Activated CD4-positive, alpha-beta T cell treated with anti-CD3 and anti-CD28 coated beads, Interleukin-2, amount 10 ng/mL, durations not matched to agents 7 days and 5 days (primary cell): ENCODE measurements at places on chromosomes 13 and 19. TPM values are rescaled to one million over a fixed set of nuclear protein-coding genes. Genes with fewer than 3 reads are reported as not detected.

The ERICH4 gene
- not detected for total RNA-seq

The SHISA7 gene
- not detected for total RNA-seq

- peak overlapping the region; percentile 50 for H3K27ac ChIP-seq
- no peak overlapping the region for H3K4me3 ChIP-seq
- no peak for DNase-seq
Measured at GRCh38 chr19:48372904-48373303, 8.7 kb downstream of the SYNGR4 start.

DNA sequence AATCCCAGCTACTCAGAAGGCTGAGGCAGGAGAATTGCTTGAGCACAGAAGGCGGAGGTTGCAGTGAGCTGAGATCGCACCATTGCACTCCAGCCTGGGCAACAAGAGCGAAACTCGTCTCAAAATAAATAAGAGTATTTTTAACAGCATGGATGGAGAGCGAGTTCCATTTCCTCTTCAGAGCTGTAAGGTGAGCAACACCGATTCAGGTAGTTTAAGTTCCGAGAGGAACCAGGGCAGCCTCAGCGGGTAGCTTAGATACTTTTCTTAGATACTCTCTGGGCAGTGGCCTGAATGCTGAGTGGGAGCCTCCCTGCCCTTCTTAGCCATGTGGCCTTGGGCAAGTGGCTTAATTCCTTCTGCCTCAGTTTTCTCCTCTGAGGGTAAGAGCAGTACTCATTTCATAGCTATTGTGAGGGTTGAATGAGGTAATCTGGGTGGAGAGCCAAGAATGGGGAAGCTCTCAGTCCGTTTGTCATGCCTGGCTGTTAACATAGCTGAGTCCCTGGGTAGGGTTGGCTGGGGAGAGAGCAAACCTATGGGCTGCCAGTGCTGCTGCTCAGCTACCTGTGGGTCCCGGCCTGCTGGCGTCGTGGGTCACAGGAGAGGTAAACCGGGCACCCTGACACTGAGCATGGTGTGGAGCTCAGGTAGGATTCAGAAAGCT lies 4.1 kb downstream of the ATP11A start:
- H3K4me1 ChIP-seq, result peaks cover 44% of the 10 kb centered on the region
- H3K27me3 ChIP-seq, result no peaks in the 10 kb centered on the region
- no peak overlapping the region for H3K4me3 ChIP-seq
- H3K27ac ChIP-seq, result no peak overlapping the region
- DNase-seq, result no peak
- peaks cover 1% of the 10 kb centered on the region for H3K36me3 ChIP-seq

DNA sequence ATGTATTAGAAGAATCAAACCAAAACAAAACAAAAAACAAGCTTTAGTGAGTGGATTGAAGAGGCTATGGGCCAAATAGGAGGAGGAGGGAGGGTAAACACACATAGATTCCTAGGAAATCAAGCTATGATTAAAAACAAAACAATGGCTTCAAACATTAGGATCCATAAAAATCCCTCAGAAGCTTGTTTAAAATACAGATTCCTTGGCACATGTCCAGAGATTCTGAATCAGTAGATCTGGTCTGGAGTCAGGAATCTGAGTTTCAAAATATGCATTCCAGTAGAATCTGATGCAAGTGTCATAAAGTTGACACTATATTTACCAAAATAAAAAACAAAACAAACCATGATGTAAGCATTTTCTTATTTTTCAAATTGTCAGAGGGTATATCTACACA lies 692.8 kb upstream of the SGCG start:
- H3K36me3 ChIP-seq, result no peaks in the 10 kb centered on the region
- no peaks in the 10 kb centered on the region for H3K4me1 ChIP-seq
- no peak for DNase-seq
- H3K4me3 ChIP-seq, result no peak overlapping the region
- no peak overlapping the region for H3K27ac ChIP-seq

GRCh38 chr13:73450583-73450982 lies 391.8 kb downstream of the KLF5 start:
- H3K27ac ChIP-seq, result no peak overlapping the region
- no peaks in the 10 kb centered on the region for H3K4me1 ChIP-seq
- no peak for DNase-seq
- no peaks in the 10 kb centered on the region for H3K27me3 ChIP-seq

GRCh38 chr13:73967397-73968165 lies 166.6 kb downstream of the KLF12 start:
- no peak overlapping the region for H3K4me3 ChIP-seq
- no peak for DNase-seq
- no peaks in the 10 kb centered on the region for H3K27me3 ChIP-seq
- H3K4me1 ChIP-seq, result peaks cover 7% of the 10 kb centered on the region
- peaks cover 19% of the 10 kb centered on the region for H3K36me3 ChIP-seq

- H3K36me3 ChIP-seq, result peaks cover 7% of the 10 kb centered on the region
- H3K4me1 ChIP-seq, result peaks cover 39% of the 10 kb centered on the region
- peak; percentile 35 for DNase-seq
- H3K27ac ChIP-seq, result peak overlapping the region; percentile 83
- peak overlapping the region; percentile 73 for H3K4me3 ChIP-seq
Measured at GRCh38 chr19:49851456-49852259, 699 bp downstream of the PTOV1 start.

DNA sequence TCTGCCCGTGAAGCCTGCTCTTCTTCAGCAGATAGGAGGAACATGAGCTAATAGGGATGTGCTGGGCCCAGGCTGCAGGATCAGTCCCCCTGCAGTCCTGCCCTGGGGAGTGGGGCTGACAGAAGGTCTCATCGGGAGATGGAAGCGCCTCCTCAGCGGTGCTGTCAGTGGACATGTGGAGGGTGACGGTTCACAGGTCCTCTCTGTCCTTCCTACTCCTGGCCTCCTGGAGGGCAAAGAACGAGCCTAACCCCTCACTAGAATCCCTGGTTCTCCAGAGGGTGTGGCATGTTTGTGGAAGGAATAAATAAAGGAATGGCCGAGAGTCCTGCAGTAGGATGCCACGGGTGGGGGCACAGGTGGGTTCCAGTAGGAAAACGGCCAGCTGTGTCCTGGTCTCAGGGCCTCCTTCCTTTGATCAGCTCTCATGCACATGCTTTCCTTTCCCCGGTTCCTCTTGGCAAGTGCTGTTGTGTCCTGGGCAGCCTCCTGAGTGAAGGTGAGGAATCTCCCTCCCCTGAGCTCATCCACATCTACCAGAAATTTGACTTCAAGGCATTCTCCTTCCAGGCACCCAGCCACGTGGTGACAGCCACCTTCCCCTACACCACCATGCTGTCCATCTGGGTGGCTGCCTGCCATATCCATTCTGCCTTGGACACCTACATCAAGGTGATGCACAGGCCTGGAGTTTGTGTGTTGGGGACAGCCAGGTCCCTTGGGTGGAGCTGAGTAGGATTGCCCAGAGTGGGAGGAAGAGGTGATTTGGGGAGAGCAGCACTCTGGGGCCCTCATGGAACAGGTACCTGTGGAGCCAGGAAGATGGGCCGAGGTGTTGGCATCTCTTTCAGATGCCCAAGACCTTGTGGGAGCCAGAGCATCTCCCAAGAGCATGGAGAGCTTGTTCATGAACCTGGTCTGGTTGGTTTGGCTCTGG lies 28.6 kb upstream of the ZNF492 start:
- no peaks in the 10 kb centered on the region for H3K27me3 ChIP-seq
- no peaks in the 10 kb centered on the region for H3K4me1 ChIP-seq
- no peak for DNase-seq
- H3K27ac ChIP-seq, result no peak overlapping the region

DNA sequence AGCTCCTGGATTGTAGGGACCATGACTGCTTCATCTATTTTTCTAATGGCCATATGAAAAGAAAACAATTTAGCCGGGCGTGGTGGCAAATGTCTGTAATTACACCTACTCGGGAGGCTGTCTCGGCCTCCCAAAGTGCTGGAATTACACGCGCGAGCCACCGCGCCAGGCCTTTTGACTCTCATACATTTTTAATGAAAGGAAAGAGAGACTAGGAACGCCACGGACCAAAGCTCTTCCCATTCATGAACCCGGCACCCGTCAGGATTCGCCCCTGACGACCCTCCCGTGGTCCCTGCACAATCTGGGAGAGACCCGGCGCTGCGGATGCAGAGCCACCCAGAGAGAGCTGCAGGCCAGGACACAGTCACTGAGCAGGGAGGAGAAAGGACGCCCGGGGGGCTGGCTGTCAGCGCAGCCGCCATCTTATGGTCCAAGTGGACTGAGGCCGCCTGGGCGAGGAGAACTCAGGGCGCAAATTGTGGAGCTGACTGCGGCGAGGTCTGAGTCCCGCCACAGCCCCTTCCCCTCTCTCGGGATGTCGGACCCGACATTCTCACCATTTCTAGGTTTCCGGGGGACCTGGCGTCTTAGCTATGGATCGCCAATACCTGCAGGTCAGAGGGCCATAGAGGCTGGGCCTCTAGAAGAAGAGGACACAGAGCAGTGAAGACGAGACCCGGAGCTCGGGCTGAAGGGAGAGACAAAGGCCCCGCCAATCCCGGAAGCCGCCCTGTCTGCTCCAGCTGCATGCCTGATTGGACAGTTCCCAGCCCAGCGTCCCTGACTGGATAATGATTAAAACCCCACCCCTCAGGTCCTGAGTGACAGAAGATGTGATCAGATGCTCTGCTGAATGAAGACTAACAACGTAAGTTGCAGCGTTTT lies at the start of gene ZNF681:
Gene ZNF681 (minus strand): TSS at position 705 of the 888 bp plus-strand sequence. CDS start 142 bp downstream, at position 563.
- peak within 1 kb of the TSS; percentile 97 for H3K27ac ChIP-seq
- H3K4me3 ChIP-seq, result peak within 1 kb of the TSS; percentile 94
- H3K4me1 ChIP-seq, result peaks cover 30% of the 10 kb centered on the region

GRCh38 chr19:55651236-55651635 lies 3.2 kb downstream of the CCDC106 start:
- no peaks in the 10 kb centered on the region for H3K27me3 ChIP-seq
- peaks cover 38% of the 10 kb centered on the region for H3K4me1 ChIP-seq
- peaks cover 23% of the 10 kb centered on the region for H3K36me3 ChIP-seq
- H3K4me3 ChIP-seq, result peak overlapping the region; percentile 22
- DNase-seq, result no peak
- H3K27ac ChIP-seq, result no peak overlapping the region

The UHRF1 gene
- total RNA-seq, result 130 TPM

- H3K36me3 ChIP-seq, result no peaks in the 10 kb centered on the region
- no peak overlapping the region for H3K27ac ChIP-seq
- H3K4me1 ChIP-seq, result peaks cover 5% of the 10 kb centered on the region
- peaks cover 9% of the 10 kb centered on the region for H3K27me3 ChIP-seq
- H3K4me3 ChIP-seq, result no peak overlapping the region
Measured at GRCh38 chr13:28049215-28049614, 51.2 kb downstream of the FLT3 start.

- H3K27ac ChIP-seq, result no peak overlapping the region
- H3K4me1 ChIP-seq, result peaks cover 4% of the 10 kb centered on the region
- H3K36me3 ChIP-seq, result no peaks in the 10 kb centered on the region
Measured at GRCh38 chr13:41427666-41428065, 29.7 kb upstream of the RGCC start.

- peaks cover 35% of the 10 kb centered on the region for H3K4me1 ChIP-seq
- H3K27me3 ChIP-seq, result no peaks in the 10 kb centered on the region
- H3K27ac ChIP-seq, result no peak overlapping the region
- no peak for DNase-seq
- peaks cover 74% of the 10 kb centered on the region for H3K36me3 ChIP-seq
- no peak overlapping the region for H3K4me3 ChIP-seq
Measured at GRCh38 chr13:114258589-114258988, 22.8 kb upstream of the UPF3A start.

DNA sequence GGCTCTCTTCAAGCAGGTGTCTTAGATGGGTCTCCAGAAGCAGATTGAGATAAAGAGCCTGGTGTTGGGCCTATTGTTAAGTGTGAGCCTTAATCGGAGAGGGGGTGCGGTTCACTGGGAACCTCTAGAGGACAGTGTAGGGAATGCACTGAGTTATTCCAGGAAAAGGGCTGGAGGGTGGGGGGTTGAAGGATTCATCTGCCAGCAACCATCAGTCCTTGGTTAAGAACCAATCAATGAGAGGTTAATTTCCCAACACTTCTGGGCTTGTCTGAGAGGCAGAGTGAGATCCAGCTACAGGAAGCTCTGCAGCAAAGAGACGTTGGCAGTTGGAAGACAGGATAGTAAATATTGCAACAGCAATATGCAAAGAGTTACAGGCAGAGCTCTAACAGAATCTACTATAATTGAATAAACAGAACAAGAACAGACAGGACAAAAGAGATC lies 28.7 kb downstream of the CYP4F2 start:
- H3K36me3 ChIP-seq, result no peaks in the 10 kb centered on the region
- peak overlapping the region; percentile 9 for H3K27ac ChIP-seq
- H3K27me3 ChIP-seq, result peaks cover 8% of the 10 kb centered on the region
- peak; percentile 49 for DNase-seq
- H3K4me1 ChIP-seq, result peaks cover 18% of the 10 kb centered on the region
- H3K4me3 ChIP-seq, result no peak overlapping the region

DNA sequence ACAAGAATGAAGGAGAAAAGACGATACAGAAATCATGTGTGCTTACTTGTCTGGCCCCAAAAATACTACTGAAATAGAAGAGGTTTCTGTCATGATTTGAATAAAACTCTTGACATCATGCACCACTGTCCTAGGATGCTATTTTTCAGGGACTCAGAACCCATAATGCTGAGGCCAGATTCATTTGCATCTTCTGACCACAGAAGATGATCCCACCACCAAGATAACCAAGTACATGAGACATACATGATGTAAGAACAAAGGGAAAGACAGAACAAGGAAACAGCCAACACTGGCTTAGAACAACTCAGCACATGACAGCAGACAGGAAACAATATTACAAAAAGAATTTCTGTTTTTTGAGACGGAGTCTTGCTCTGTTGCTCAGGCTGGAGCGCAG lies 2.5 kb downstream of the ZNF552 start:
- H3K27me3 ChIP-seq, result no peaks in the 10 kb centered on the region
- H3K36me3 ChIP-seq, result peaks cover 53% of the 10 kb centered on the region
- no peak for DNase-seq
- no peak overlapping the region for H3K4me3 ChIP-seq
- peaks cover 39% of the 10 kb centered on the region for H3K4me1 ChIP-seq
- peak overlapping the region; percentile 65 for H3K27ac ChIP-seq

DNA sequence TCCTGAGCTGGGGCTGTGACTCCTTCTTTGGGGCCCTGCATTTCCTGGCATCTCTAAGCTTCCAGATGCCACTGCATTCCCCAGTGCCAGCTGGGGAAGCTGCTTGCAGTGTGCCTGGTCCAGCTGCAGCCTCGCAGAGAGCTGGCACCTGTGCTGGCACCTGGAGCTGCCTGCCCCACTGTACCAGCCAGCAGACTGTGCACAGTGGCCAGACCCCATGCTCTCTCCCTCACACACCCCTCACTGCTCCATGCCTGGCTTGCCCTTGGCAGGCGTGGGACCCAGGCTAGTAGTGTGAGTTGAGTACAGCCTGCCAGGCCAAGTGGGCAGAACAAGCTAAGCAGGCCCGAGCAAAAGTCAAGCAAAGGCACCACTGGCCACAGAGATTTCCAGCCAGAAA lies 327.5 kb downstream of the NDFIP2 start:
- no peaks in the 10 kb centered on the region for H3K4me1 ChIP-seq
- no peaks in the 10 kb centered on the region for H3K27me3 ChIP-seq
- H3K4me3 ChIP-seq, result no peak overlapping the region
- no peak for DNase-seq
- no peaks in the 10 kb centered on the region for H3K36me3 ChIP-seq
- no peak overlapping the region for H3K27ac ChIP-seq

- peaks cover 29% of the 10 kb centered on the region for H3K36me3 ChIP-seq
- no peaks in the 10 kb centered on the region for H3K27me3 ChIP-seq
- no peak for DNase-seq
- peak overlapping the region; percentile 2 for H3K4me3 ChIP-seq
Measured at GRCh38 chr13:39040206-39040605, 1.9 kb downstream of the NHLRC3 start.

The TEX101 gene
- not detected for total RNA-seq

The CFAP97D2 gene
- not detected for total RNA-seq

The APBA3 gene
- total RNA-seq, result 45.8 TPM

The N4BP2L1 gene
- 30.4 TPM for total RNA-seq
